ENCODE measurements at places on chromosomes 13 and 19.

- no peak for DNase-seq
These were observed 38.4 kb upstream of the TCF3 start for GRCh38 chr19:1690699-1691307.

- no peak for DNase-seq
These were observed 107.7 kb upstream of the C1QTNF9B start for GRCh38 chr13:24004971-24005370.

DNA sequence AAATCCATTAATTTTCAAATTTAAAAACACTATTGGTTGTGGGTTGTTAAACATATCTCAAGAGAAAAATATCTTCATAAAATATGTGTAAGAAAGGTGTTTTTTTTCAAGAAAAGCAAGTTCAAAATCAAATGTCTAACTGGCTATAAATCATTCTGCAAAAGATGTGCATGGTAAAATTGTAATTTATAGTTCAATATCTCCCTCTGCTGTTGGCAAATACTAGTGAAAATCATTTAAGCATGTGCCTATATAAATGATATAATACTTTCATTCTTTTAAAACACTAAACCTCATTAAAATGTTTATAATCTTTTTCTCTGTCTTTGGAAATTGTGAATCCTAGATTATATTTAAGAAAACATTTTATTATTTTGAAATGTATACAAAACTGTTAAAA lies 17.2 kb upstream of the SLITRK6 start:
- DNase-seq, result no peak

- no peak for DNase-seq
These were observed 100.4 kb downstream of the COL4A2 start for GRCh38 chr13:110407531-110407930.

- no peak for DNase-seq
These were observed 38.1 kb upstream of the RANBP3 start for GRCh38 chr19:6015841-6016545.

DNA sequence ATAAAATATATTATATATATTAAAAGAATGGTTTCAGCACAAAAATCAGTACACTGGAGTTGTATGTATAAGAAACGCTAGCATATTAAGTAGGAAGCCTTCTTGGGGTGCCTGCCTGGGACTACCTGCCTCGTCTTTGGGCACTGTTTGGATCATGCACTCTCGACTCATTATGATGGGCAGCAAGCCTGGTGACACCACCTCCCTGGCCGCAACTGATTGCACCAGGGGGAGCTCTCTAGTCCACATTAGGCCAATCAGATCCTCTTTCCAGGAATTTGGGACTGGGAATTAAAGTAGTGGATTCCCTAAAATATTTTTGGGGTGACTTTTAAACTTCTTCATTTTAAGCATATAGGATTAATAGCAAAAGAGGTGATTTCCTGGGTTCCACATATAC lies 56.0 kb upstream of the RGCC start:
- no peak for DNase-seq

DNA sequence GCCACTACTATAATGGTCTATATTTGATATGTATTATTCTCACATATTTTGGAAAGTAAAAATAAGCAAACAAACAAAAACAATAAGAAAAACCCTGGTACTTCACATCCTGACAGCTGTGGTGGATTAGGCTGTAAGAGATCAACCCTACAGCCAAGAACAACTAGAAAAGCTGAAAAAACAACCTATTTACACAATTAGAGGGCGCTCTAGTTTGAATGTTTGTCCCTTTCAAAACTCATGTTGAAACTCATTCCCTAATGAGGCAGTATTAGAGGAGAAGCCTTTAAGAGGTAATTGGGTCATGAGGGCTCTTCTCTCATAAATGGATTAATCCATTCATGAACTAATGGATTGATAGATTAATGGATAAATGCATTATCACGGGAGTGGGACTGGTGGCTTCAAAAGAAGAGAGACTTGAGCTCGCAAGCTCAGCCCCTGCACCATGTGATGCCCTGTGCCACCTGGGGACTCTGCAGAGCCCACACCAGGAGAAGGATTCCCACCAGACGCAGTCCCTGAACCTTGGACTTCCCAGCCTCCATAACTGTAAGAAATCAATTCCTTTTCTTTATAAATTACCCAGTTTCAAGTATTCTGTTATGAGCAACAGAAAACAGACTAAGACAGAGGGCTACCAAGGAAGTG lies 733.9 kb upstream of the ARGLU1 start:
- no peak for DNase-seq

DNA sequence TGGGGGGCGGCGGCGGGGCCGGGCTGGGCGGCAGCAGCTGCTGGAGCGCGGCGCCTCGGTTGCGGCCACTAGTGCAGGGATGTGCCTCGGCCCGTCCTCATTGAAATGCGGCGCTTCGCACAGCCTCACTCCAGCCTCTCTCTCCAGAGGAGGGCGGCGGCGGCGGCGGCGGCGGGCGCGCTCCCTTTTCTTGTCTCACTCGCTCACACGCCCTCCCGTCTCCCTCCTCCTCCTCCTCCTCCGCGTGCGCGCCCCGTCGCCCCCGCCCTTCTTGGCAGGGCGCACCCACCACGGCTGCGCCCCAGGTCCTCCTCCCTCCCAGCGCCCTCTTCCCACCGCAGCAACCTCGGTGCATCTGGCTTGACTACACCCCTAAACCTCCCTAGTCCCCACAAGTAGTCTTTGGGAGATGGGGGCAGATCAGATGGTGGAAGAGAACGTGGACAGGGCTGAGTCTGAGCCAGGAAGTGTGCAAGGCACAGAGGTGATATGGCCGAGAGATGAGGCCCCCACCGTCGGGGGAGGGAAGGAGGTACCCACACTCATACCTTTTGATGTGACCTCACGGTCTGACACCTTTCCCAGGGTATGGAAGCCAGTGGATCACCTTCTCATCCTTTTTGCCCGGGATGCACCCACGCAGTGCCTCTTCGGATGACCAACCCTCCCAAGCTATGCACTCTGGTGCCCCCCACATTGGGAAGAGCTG lies at the start of gene DCLK1:
Gene DCLK1, minus strand, starts transcription at position 161 of the 709 bp plus-strand sequence.
- no peak for DNase-seq

DNA sequence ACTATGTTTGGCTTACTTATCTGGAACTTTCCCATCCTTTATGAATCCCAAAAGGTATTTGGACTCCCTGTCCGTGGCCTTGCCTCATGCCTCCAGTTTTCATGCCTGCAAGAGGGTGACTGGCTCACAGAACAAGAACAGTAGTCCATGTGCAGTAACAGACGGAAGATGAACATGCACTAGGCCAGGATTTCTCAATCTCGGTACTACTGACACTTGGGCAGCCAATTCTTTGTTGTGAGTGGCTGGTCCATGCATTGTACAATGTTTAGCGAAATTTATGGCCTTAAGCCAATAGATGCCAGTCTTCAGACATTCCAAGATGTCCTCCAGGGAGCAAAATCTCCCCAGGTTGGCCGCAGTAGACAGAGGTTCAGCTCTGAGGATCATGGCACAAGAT lies 61.9 kb downstream of the DOCK9 start:
- DNase-seq, result no peak

GRCh38 chr13:30810261-30810701 lies 74.9 kb downstream of the ALOX5AP start:
- DNase-seq, result no peak

DNA sequence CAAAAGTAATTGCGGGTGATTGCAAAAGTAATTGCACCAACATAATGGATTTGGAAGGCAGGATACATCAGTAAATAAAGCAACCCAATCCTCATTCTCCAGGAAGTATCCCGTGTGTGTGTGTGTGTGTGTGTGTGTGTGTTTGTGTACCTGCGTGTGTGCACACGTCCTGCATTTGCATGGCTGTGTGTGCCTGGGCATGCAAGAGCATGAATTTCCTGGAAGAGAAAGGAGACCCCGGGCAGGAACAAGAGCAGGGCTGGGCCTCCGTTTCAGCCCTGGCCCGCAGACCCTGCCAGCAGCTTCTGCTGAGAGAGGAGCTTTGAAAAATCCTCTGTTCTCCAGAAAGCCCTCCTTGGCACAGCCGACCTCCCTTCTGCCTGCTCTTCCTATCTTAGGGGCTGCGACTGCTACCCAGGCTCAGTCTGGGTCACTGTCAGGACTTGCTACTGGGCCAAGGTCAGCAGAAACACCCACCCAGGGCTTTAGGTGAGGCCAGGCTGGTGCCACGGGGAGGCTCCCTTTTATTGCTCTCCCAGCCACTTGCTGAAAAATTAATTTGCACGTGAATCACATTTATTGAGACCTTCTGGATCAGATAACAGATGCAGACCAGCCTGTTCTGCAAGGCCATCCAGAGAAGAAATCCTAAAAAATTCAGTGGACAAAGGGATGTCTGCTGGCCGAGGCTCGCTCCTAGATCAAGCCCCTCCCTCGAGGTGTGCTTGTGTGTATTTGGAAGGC lies 258.3 kb downstream of the ZNF536 start:
- no peak for DNase-seq

DNA sequence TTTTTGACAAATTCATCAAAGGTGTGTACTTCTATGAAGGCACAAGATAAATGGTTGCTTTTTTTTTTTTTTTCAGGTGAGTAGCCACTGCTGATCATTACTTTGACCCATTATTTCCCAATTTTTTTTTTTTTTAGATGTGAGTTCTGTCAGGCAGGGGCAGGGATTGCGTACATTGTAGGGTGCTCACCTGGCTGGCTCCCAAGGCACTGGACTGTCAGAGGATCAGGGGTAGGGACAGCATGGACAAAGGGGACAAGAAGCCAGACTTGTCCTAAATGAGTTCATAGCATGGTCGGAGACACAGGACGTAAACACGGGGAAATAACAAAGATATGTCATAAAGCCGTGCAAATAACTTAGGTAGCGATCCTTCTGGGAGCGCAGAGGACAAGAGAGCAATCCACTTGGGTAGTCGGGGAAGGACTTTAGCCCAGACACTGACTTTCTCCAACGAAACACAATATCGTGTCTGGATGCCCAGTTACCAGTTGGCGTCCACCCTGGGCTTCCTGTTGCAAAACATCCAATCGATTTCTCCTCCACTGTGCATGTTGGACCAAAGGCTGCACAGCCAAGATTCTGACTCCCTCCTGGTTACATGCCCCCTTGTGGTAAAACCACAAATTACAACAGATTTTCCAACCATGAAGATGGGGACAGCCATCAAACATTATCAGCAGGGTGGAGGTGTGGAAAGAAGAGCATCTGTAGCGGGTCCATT lies 27.5 kb upstream of the KATNAL1 start:
- no peak for DNase-seq

All from stimulated activated CD8-positive, alpha-beta memory T cell treated with anti-CD3 and anti-CD28 coated beads, Interleukin-7, amount 100 ng/mL, for 1 hour (primary cell).